ENCODE measurements at places on chromosomes 6 and 20.

- DNase-seq: no peak
These were observed 38.4 kb upstream of the CCDC167 start for GRCh38 chr6:37538107-37538506.

- DNase-seq: no peak
These were observed 43.2 kb downstream of the TFEB start for GRCh38 chr6:41692080-41692675.

GRCh38 chr6:68701159-68701558 is 66.1 kb downstream of the ADGRB3 start:
- DNase-seq: no peak

- peak; percentile 92 for DNase-seq
These were observed 8.1 kb upstream of the GUCA1A start for GRCh38 chr6:42165016-42165415.

GRCh38 chr6:155341130-155341828 is 27.0 kb upstream of the TFB1M start:
- peak; percentile 56 for DNase-seq

DNA sequence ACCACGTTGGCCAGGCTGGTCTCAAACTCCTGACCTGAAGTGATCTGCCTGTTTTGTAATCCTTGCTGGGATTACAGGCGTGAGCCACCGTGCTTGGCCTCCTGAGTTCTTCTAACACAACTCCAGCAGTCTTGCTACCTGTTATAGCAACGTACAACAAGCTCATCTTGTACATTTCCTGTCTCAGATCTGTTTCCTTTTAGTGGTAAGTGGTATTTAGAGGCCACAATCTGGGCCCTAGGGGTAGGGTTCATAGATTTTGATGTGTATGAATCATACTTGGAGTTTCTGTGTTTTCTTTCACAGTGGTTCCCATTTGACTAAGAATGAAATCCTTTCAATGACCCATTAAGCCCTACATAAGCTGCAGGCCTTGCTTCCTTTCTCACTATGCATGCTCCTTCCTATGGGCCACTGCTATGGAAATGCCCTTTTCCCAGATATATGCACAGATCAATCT is 27.1 kb upstream of the SYNCRIP start:
- peak; percentile 60 for DNase-seq

DNA sequence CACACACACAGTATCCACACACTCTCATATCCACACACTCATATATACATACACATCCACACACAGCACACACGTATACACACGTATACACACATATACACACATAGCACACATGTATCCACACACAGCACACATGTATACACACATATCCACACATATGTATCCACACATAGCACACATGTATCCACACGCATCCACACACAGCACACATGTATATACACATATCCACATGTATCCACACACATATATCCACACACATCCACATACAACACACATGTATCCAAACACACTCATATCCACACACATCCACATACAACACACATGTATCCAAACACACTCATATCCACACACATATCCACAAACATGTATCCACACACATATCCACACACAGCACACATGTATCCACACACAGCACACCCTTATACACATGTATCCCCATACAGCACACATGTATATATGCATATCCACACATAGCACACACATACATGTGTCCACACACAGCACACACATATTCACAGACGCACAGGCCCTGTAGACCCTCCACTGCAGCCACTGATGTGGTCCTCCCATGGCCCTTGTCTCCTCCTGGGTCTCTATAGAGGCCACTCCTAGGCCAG is 172.1 kb downstream of the CDH4 start:
- no peak for DNase-seq

- DNase-seq: no peak
These were observed 31.5 kb upstream of the EDN3 start for GRCh38 chr20:59268870-59269269.

DNA sequence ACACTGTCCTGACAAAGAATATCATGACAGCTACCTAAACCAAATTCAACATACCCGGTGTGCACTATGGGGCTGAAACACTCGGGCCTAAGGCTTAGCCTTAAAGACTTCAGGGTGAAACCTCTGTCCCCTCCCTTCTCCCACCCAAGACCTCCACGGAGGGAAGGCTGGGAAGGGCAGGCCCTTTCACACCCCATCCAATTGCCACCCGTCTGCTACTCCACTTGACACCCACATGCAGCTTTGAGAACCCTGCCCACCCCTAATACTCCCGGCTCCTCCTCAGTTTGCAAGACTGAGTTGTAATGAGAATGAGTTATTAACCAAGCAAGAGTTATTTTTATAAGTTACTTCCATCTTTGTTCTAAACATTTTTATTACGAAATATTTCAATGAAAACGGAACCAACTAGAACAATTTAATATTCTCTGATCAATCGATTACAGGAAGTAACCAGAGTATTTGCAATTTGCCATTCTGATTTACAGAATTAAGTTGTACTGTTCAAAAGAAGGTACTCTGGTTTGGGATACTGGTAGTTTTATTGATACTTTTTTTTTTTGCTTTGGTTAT is 3.7 kb downstream of the TAF4 start:
- DNase-seq: no peak

GRCh38 chr6:108798670-108799353 is 49.4 kb upstream of the ARMC2 start:
- DNase-seq: no peak

DNA sequence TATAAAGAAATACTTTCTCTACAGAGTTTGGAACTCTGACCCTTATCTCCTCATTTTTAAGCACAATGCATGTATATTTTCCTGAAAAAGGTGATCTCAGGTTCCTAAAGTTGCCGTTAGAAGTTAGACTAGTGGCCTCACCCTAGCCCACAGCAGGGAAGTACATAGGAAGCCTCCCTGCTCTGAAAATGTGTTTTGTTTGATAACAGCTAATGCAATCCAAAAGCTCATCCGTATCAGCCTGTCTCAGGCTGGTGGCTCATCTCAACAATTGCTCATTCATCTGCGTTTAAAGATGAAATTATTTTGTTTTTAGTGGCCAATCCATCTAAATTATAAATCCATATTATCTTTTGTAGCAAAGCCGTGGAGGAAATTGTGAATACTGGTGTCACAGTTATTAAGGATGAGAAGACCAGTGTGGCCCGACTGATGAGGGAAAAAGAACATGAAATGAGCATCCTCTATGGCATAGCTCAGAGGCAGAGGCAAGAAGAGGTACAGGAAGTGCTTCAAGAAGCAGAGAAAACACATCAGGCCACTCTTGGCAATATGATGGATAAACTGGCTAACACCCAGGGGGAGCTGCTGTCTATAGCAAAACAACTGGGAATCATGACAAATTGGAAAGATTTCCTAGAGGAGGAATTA is 20.1 kb downstream of the C6orf163 start:
- no peak for DNase-seq

DNA sequence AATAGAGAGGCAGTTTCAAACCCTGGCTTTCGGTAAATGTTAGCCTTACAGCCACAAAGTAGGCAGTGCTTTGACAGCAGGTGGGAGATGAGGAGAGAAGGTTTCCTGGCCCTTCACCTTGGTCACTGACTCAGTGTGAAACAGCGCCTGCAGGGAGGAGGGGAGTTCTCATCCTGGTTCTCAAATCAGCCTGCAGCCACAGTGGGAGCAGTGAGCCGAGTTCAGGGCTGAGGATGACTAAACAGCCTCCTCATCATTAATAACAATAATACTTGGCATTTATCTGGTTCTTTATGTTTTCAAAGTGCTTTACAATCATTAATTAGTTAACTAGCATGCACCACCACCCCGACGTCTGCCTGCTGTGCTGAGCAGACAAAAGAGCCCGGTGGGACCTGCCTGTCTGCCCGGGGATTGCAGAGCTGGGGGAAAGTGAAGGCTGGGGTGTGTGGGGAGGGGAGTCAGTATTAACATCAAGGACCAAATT is 59.6 kb downstream of the PRDM1 start:
- no peak for DNase-seq

GRCh38 chr6:104201557-104201956 is 658.2 kb downstream of the HACE1 start:
- DNase-seq: no peak

DNA sequence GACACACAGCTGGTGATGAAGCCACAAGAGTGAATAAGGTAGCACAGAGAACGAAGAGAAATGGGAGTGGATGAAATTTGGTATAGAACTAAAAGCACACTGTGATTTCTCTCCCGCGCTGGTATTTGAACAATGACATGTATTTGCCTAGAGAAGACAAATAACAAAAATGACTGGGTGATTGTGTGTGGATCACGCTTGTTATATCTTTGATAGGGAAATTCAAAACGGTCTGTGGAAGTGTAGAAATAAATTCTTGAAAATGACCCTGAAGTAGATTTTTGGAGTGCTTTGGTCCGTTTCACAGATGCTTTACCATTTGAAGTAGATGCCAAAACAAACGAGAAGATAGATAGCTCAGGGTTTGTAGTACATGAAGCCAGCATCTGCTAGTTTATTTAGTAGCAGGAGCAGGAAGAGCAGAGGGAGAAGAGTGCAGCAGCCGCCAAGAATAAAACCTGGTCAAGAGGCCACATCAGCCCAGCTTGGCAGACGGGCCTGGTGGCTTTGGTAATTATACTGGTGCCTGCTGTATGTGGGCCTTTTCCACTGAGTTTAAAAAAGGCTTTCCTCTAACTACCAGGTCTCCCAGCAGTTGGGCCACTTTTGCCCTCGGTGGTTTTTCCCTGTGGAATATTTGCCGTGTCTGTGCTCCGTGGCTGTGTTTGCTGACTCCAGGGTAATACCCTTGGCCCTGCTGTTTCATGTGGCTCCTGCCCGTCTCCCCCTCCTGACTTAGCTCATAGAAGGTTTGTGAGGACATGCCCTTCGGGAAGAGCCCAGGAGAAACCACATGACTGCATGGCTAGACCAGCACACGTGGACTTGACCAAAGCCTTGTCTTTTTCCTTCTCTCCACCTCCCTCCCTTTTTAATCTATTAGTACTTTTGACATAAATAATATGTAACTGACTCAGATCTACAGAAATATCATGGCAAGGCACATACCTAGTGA is 294.0 kb downstream of the SOX4 start:
- peak; percentile 13 for DNase-seq

GRCh38 chr20:2236256-2236655 is 59.5 kb upstream of the TGM3 start:
- DNase-seq: no peak

Data from AG10803 (cell line).